GM19239 (cell line): ENCODE measurements at places on chromosomes 16 and 17.
A peak's percentile ranks its signal among the peaks of the same experiment; 100 is the strongest.

DNA sequence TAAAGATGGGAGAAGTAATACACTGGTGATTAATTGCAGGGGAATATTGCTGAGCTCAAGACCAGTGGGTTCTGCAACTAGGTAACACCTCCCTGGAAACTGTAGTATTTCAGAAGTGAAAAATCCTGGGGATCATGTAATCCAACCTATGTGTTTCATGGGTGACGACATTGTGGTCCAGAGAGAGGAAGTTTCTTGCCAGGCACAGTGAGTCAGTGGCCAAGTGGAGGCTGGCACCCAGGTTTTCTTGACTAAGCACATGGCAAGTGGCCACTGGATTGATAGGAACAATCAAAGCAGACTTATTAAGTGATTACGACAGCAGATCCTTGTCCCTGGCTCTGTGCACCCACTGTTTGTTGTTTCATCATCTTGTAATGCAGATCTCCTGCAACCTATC lies 14.6 kb upstream of the CIITA start:
- DNase-seq = no peak

GRCh38 chr16:272633-273546 lies 2.9 kb downstream of the RGS11 start:
- DNase-seq = no peak

- DNase-seq = no peak
These were observed 1.3 kb upstream of the PER1 start for GRCh38 chr17:8153525-8153956.

DNA sequence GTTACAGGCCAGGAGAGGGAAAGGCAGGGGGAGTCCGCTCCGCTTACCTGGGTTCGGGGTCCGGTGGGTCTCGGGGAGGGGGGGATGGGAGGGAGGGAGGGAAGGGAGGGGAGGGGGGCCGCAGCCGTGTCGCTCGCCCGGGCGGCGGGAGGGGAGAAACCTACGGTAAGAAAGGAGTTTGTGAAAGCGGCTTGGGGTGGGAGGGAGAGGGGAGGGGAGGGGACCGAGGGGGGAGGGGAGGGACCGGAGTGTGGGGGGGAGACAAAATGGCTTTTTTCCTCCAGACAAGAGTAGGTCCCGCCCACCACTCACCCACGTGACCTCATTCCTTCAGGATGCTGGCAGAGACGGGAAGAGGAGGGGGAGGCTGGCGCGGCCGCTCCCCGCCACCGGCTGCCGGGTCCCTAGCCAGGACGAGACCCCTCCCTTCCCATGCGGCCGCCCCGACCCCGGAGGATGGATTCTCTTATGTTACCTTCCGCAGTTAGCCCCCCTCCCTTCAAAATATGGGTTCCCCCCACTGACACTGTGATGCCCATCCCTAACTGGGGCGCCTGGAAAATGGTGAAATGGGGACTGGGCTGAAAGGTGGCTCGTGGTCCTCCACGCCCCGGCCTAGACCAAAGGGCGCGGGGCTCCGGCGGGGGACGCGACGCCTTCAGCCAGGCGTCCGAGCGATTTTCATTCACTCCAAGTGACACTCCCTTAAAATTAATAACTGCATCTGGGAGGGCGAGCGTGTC lies at the start of gene PCGF2:
TSS of gene PCGF2 (minus strand) at position 188 of the 743 bp plus-strand sequence. CDS start 7,934 bp downstream, outside the sequence.
- no peak for DNase-seq

DNA sequence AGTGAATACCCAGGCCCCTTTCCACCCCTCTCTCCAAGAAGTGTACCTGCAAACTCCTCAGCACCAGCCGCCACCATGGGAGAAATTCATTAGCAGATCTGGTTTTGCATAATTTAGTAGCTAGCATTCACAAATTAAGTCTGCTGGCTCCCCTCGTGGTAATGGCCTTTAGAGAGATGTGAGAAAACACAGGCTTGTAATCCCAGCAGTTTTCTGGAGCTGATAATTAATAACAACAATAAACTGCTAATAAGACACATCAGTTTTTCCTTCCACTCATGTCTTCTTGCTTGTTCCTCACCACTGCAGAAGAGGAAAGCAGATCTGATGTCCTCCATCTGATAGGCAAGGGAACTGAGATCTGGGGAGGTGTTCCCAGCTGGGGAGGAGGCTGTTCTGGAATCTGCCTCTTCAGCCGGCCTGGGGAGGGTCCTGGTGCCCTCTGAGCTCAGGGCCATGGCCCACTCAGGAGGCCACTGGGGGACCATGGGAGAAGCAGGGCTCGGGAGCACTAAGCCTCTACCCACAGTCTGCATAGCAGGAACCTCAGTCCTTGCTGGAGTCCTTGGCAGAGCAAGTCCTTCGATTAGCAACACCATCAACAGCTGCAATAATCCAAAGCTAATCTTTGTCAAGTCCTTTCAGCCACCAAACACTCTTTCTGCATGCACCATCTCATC lies 74.2 kb upstream of the DNAJA2 start:
- no peak for DNase-seq

GRCh38 chr17:2235792-2236366 lies 67.7 kb downstream of the SMG6 start:
- no peak for DNase-seq

DNA sequence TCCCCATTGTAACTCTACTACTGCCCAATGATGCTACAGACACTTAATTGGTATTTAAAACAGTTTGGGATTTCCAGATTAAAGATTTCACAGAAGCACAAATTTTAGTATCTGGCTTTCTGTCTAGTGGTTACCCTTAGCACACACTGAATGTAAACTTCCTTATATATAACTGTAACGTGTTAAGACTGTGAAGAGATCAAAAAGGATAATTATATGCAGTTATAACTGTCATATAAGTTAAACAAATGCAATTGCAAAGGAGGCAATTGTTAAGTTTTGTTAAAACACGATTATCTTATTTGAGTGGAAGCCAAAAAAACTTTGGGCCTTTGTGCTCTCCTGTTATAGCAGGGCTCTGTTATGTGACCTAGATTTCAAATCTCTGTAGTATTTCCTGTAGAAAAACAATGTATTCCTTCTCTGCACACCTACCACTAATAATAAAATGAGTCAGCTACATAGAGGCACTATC lies 147.9 kb downstream of the STXBP4 start:
- DNase-seq = no peak

GRCh38 chr17:30600060-30600829 lies 123.0 kb downstream of the GOSR1 start:
- peak; percentile 76 for DNase-seq

GRCh38 chr17:79305768-79306423 lies 231.3 kb downstream of the ENGASE start:
- no peak for DNase-seq

- no peak for DNase-seq
These were observed 139.2 kb upstream of the HS3ST2 start for GRCh38 chr16:22674832-22675191.

GRCh38 chr16:30478766-30479478 lies 6.4 kb downstream of the ITGAL start:
- no peak for DNase-seq

GRCh38 chr17:22310717-22311686 lies 618.7 kb downstream of the KCNJ18 start:
- no peak for DNase-seq

- no peak for DNase-seq
These were observed 5.9 kb downstream of the RPUSD1 start for GRCh38 chr16:782258-782657.

- peak; percentile 91 for DNase-seq
These were observed at the start of gene NKIRAS2 for GRCh38 chr17:42019509-42020404. Gene NKIRAS2 (plus strand): TSS chr17:42020090. CDS start chr17:42021578, 1,488 bp downstream.

- peak; percentile 73 for DNase-seq
These were observed 11.8 kb upstream of the SLFN13 start for GRCh38 chr17:35460354-35460851.

DNA sequence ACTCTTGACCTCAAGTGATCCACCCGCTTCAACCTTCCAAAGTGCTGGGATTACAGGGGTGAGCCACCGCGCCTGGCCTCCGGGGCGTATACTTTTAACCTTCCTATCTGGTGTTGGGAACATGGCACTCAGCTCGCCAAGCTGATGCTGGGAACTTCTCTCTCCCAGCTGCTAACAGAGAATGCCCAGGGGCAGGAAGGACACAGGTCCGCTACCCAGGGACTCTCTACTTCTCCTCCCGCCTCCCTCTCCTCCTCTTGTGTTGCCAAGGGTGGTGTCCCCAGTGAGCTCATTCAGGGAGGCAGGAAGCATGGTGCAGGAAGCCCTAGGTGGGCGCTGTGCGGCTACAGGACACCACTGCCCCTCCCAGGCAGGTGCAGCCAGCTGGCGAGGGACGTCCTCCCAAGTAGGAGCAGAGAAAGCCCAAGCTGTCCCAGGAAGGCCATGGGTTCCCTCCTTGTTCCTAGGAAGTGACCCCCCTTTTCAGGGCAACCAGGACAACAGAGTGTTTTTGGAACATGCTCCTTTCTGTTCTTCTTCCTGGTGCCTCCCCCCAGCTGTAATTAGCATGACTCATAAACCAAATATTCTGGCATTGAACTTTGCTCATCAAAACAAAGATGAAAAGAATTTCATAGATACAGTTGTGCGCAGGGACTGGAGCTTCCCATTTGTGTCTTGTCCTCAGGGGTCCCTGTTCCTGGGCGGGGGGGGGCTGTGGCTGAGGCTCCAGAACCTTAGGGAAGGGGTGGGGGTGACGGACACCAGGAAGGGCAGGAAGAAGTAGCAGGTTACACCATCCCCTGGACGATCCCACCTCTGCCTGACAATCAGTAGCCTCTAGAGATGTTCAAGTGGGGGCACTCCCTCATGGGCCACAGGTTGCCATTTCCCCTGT lies 2.7 kb downstream of the C1QTNF1 start:
- DNase-seq = no peak

- peak; percentile 54 for DNase-seq
These were observed 19.9 kb downstream of the CLEC16A start for GRCh38 chr16:10964039-10964890.

DNA sequence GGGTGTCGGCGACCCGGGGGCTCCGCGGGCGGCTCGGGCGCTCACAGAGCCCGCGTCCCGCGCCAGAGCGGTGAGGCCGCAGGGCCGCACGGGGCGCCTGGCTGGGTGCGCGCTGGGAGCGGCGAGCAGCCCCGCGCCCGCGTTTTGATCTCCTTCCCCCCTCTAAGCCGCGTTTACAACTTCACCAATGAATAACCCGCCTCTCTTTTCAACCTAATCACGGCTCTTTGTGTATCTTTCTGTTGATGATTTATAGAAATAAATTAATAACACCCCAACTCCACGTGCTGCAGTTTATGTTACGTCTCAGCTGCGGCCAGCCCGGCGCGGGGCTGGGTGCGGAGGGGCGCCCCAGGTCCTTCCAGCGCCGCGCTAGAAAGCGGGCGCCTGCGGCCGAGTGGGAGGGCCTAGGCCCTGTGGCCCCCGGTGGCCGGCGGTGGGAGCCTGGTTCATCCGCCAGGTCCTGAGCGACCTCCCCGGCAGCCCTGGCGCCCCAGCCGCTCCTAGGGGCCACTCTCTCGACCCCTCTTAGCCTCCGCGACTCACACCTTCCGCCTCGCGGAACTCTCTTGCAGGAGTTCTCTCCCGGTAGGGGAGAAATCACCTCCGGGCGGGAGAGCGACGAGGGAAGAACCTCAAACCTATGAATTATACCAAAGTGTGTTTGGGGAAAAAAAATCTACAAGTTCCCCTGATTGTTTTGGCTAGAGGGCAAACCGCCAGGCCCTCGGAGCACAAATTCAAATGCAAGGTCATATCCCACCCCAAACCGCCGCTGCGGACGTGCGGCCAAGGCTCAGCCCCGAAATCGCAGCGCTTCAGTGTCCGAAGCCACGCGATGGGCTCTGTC lies 1.9 kb downstream of the HNF1B start:
- peak; percentile 32 for DNase-seq

DNA sequence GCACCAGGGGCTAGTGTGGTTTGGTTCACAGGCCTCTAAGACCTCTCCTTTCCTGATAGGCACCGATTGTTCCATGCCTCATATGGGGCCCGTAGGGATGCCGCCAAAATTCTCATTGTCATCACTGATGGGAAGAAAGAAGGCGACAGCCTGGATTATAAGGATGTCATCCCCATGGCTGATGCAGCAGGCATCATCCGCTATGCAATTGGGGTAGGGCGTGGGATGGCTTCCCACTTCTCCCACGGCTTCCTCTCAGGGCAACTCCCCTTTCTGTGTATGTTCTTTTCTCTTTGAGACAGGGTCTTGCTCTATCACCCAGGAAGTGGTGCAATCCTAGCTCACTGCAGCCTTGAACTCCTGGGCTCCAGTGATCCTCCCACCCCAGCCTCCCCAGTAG lies 5.3 kb downstream of the ITGAX start:
- DNase-seq = no peak

DNA sequence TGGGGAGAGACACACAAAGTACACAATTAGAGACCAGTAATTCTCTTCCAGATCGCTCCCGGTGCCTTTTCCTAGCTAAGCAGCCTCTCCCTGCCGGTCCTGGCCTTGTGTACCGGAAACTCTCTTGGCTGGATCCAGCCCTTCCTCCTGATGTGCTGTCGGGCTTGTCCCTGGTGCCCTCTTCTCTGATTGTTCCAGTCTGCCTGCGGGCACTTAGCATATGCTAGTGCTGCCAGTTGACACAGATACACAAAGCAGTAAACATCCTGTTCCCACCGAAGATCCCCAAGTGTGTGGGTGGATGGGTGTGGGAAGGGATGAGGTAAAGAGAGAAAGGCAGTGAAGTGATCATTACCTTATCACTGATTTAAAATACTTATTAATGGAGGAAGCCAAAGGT lies 9.7 kb downstream of the HS3ST3B1 start:
- DNase-seq = no peak

- DNase-seq = no peak
These were observed 27.9 kb downstream of the MYOCD start for GRCh38 chr17:12693640-12694039.

- DNase-seq = peak; percentile 53
These were observed 33.8 kb downstream of the EPN2 start for GRCh38 chr17:19270704-19271611.

DNA sequence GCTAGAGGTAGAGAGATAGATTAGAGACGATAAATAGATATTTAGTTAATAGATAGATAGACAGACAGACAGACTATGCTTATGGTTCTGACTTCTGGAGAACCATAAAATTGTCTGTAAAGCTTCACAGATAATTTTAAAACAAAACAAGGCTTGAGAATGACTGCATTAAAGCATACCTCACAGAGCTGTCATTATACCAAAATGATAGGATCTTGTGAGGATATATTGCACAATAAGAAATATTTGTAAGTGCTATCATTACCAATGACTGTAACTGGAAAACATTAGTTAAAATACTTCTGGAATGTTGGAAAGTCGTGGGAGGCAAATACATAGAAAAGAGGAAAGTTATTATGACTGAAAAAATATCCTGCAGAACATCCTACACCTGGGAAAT lies 3.6 kb upstream of the OR1E1 start:
- DNase-seq = no peak
